ENCODE measurements at places on chromosomes 1 and 21.

DNA sequence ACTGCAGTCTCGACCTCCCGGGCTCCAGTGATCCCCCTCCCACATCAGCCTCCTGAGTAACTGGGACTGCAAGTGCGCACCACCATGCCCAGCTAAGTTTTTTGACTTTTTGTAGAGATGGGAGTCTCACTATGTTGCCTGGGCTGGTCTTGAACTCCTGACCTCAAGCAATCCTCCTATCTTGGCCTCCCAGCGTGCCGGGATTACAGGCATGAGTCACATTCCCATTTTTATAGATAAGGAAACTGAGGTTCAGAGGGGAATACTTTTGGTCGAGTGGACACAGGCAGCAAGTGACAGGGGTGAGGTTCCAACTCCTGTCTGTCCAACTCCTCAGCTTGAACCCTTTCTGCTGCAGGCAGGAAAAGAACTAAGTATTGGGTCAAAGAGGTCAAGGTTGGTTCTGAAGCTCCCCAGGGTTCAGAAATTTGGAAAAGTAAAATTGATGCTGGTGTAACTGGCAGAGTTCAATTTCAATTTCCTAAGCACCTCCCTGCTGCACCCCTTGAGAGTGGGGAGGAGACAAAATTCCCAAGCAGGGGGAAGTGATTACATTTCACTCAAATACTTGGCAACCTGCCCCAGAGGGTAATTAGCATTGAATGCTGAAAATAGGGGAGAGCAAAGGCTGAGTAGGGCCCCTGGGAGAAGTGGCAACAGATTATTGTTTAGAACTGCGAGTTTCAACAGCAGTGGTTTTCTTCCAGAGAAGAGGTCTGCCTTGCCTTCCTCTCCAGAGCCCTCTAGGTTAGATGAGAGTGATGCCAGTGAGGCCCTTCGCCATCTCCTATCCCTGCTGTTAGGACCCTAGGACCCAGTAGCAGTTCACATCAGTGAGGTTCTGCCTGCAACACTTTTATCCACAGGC, 17.5 kb upstream of the ALPL start:
- DNase-seq, result no peak

DNA sequence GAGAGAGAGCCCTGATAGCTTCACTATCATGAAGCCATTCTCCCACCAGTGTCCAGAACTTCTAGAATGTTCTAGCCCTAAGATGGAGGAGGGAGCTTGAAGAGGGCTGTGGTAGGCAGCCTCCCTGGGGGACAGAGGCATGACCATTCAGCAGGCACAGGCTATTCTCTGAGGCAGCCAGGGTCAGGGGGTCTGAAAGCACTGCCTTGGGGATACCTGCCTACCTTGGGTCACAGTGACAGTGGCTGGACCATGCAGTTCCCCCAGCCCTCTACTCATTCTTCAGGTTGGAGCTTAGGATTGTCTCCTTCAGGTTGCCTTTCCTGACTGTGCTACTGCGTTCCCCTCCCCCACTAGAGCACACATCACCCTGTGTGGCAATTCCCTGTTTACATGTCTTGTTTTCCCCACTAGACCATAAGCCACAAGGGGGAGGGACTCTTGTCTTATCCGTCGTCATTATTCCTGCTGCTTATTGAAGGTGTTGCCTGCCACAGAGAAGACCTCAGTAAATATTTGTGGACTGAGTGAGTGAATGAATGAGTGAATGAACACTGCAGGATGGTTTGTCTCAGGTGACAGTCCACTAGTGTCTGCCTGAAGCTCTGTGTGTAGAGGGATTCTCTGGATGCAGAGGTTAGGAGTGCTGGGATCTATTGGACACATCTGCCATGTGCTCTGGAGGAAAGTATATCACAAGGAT, 5.2 kb downstream of the ZDHHC18 start:
- no peak for DNase-seq

DNA sequence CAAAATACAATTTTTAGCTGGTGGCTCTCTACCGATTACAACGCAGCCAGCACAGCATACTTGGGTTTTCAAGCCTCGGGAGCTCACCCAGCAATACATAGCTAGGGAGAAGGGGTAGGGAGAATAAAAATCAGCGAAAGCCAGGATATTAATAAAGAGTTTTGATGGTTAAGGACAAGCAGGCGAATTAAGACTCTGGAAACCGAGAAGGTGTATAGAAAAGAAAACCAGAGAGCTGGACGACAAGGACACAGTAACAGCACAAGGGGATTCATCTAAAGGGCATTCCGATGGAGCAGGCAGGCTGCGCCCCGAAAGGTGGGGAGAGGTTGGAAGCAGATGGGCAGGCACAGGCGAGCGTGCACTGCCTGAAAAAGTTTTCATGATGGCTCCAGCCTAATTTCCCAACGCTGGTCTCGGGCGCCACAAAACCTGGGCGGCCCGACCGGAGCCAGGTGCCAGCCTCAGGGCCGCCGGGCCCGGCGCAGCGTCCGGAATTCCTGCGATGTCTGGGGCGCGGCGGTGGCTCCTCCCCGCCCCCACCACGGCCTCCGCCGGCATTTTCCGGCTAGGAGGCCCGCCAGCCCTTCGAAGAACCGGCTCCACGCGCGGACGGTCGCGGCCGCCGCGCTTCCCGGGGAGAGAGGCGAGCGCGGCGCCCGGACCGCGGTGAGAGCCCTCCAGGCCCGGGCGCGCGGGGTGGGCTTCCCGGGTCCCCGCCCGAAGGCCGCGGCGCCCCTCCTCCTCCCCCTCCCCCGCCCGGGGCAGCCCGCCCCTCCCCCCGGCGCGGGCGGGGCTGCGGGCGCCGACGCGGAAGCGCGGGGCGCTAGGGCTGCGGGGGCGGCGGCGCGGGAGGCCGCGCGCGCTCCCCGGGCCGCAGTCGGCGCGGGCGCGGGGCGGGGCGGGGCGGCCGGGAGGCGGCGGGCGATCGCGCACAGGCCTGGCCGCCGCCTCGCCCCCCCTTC, 774 bp upstream of the DYRK1A start:
- DNase-seq, result peak; percentile 63

DNA sequence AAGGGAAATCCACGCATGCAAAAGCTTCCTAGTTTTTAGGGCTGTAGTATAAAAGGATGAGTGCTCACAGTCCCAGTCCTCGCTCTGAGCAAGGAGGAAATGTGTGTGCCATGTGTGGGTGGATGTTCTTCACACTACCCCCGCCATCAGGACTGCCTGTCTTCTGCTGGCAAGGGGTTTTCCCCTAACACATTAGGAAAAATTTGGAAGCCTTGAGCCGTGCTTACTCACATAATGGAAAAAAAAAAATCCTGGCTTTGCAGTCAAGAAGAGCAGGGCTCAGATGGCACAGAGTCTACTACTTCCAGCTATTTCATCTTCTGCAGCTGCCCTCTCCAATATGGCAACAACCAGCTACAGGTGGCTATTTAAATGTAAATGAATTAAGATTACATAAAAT, 363.1 kb downstream of the PLPP3 start:
- peak; percentile 77 for DNase-seq

- DNase-seq, result peak; percentile 60
Observed at GRCh38 chr1:236608930-236609726, 4.8 kb upstream of the HEATR1 start.

- DNase-seq, result no peak
Observed at GRCh38 chr21:16330082-16330907, 600.5 kb downstream of the USP25 start.

DNA sequence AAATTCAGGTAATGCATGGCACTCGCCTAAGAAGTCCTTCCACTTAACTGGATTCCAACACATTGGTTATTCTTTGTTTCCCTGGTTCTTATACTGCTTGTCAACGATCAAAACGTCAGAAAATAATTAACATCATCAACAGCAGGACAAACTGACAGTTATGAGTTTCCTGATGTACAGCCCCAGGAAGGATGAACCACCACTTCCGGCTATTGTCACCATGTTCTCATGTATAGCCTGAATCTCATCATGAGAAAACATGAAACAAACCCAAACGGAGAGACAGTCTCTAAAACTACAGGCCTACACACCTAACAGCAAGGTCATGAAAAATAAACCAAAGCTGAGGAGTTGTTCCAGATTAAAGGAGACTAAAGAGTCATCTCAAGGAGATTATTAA, 60.5 kb upstream of the FBXO28 start:
- DNase-seq, result no peak
